ENCODE measurements at places on chromosomes 5 and 9. TPM values are rescaled to one million over a fixed set of nuclear protein-coding genes. Genes with fewer than 3 reads are reported as not detected.

NR2F1-AS1 gene
- 13.5 TPM for total RNA-seq

PCDHGC5 gene
- total RNA-seq = 5.9 TPM

PFN3 gene
- total RNA-seq = not detected

MZB1 gene
- not detected for total RNA-seq

NSD1 gene
- 41.2 TPM for total RNA-seq

SLC27A6 gene
- total RNA-seq = 33.7 TPM

IFNB1 gene
- total RNA-seq = not detected

QRFP gene
- not detected for total RNA-seq

MARCOL gene
- total RNA-seq = not detected

LRRC70 gene
- total RNA-seq = 4.8 TPM

MARVELD2 gene
- total RNA-seq = 0.84 TPM

DNA sequence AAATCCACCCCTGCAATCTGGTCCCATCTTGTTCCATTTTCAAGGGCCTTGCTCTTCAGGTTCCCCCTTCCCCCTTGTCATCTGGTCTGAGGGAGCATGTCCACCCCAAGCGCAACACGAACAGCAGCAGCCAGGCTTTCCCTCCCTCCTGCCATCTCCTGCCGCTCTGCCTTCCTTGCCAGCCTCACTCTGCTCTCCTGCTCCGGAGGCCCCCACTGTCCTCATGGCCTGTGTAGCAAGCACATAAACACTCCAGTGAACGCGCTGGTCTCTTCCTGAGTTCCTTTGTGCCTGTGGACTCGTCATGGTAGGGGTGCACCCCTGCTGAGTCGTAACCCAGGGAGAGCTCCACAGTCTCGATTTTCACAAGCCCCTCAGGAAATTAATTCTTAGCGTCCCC, 29.9 kb downstream of the TENT4A start:
- no peak overlapping the region for H3K4me3 ChIP-seq
- H3K27me3 ChIP-seq = no peaks in the 10 kb centered on the region
- DNase-seq = no peak
- no peak overlapping the region for H3K27ac ChIP-seq
- peaks cover 4% of the 10 kb centered on the region for H3K36me3 ChIP-seq

DNA sequence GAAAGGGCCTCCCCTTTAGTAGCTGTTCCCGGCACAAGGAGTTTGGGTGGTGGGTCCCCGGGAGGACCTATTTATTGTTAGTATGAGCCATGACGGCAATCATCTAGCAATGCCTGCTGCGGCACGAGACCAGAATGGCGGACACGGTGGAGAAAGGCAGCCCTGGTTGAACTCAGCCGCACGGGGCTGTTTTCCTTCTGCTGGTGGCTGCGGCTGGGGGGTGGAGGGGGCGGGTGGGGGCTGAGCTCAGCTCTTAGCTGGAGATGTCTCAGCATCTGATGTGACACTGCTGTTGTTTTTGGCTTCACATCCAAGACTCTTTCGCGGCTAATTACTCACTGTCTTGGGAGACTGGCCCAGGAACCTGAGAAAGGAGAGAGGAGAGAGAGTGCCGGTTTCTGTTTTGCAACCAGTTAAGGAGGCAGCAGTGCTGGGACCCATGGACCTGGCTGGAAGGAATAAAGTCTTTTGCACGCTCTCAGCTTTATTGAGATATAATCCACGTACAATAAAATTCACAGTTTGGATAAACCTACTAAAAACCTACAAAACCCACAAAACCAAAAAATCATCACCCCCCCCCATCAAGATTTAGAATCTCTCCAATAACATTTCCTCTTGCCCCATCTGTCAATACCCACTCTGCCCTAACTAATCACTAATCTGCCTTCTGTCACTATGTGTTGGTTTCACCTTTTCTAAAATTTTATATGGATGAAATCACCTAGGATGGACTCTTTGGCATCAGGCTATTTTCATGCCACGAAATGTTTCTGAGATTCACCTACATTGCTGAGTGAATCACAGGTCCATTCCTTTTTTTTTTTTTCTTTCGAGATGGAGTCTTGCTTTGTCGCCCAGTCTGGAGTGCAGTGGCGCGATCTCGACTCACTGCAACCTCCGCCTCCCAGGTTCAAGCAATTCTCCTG, 81.8 kb upstream of the NEURL1B start:
- peak; percentile 47 for DNase-seq
- H3K4me1 ChIP-seq = no peaks in the 10 kb centered on the region
- H3K27me3 ChIP-seq = no peaks in the 10 kb centered on the region
- H3K4me3 ChIP-seq = no peak overlapping the region
- no peak overlapping the region for H3K27ac ChIP-seq

GRCh38 chr5:179267071-179267670, 78.1 kb downstream of the ADAMTS2 start:
- no peaks in the 10 kb centered on the region for H3K36me3 ChIP-seq
- H3K4me1 ChIP-seq = no peaks in the 10 kb centered on the region
- no peak overlapping the region for H3K4me3 ChIP-seq
- peak overlapping the region; percentile 89 for H3K27ac ChIP-seq
- no peaks in the 10 kb centered on the region for H3K27me3 ChIP-seq

- no peaks in the 10 kb centered on the region for H3K27me3 ChIP-seq
- H3K36me3 ChIP-seq = no peaks in the 10 kb centered on the region
- H3K4me1 ChIP-seq = peaks cover 78% of the 10 kb centered on the region
- H3K4me3 ChIP-seq = no peak overlapping the region
- DNase-seq = peak; percentile 74
These were observed 10.4 kb downstream of the LRRC8A start for GRCh38 chr9:128892221-128892921.

GRCh38 chr9:108634672-108635462, 220.9 kb downstream of the ACTL7B start:
- no peak for DNase-seq
- no peaks in the 10 kb centered on the region for H3K36me3 ChIP-seq
- H3K4me1 ChIP-seq = no peaks in the 10 kb centered on the region
- H3K4me3 ChIP-seq = no peak overlapping the region

DNA sequence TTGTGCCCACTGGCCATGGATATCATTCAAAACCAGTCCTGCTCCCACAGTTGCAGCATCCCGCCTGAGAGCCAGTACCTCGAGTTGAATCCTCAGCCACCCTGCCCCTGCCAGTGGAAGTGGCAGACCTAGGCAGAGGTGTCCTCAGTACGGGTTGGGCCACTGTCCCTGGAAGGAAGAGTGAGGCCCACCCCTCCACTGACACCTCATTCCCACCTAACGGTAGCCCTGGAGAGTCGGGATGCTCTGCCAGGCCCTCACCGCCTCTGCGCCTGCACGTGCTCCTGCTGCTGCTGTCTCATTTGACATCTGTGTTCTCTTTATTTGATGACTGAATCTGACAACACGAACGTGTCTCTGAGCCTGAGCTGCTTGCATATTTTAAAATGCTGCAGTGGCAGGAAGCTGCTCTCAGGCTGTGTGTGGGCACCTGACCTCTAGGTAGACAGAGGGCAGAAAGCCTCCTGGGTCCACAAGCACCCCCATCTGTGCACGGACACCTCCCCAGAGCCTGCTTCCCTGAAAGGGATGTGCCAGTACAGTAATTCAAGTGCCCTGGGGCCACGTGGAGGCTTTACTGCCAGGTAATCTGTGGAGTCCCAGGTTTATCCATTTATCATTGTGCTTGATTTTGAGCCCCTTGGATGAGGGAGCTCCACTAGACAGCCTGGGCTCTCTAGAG, 194.7 kb downstream of the CACNA1B start:
- no peak for DNase-seq
- H3K4me1 ChIP-seq = no peaks in the 10 kb centered on the region
- no peak overlapping the region for H3K4me3 ChIP-seq

DNA sequence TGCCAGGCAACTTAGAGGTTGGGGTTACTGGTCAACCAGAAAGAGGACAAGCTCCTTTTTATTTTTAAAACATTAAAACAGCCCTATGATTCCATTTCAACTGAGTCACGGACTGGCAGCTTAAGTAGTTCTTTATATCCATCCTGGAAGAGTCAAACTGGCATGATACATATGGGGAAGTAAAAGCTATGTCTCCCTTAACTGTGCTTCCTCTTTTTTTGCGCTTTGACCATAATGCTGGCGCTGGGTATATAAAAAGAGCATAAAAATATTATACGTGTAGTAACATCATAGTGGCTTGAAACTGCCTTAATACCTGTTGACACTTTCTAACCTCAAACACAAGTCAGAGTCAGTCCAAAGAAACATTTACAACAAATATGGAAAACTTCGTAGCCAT, 274.4 kb downstream of the CSNK1G3 start:
- no peak for DNase-seq
- no peaks in the 10 kb centered on the region for H3K36me3 ChIP-seq
- H3K27me3 ChIP-seq = no peaks in the 10 kb centered on the region
- H3K4me3 ChIP-seq = no peak overlapping the region
- H3K27ac ChIP-seq = no peak overlapping the region

DNA sequence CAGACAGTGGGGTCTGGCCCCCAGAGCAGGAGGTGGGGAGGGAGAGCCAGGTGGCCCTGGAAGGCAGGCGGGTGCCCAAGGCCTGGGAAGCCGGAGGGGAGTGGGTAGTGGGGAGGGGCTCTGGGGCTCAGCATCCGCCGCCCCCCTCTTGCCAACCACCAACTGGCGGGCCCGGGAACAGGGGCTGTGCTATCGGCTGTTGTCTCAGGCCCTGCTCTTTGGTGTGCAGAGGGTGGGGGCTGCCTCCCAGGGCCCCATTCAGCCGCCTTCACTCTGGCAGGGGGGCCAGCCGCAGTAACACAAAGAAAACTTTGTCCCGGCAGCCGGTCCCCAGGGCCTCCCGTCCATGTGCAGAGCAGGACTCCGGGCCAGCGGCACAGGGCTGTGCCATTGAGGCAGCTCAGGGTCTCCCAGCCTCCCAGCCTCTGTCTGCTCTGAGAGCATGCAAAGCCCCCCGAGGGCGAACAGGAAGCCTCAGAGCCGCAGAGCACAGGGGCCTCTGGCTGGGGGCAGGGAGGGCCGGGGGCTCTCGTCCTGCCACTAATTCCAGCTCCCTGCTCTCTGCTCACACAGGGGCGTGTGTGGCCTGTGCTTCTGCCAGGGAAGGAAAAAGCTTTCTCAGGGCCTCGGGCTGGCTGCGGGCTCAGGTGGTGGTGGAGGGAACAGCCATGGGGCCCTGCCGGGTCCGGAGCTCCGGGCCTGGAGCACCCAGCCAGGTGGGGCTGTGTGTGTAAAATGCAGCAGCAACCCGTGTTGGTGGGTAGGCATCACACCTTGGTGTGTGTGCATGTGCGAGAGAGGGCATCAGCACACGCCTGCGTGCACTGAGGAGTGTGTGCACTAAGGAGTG, 54.2 kb upstream of the NOTCH1 start:
- H3K4me3 ChIP-seq = no peak overlapping the region
- no peaks in the 10 kb centered on the region for H3K36me3 ChIP-seq
- H3K27me3 ChIP-seq = no peaks in the 10 kb centered on the region

DNA sequence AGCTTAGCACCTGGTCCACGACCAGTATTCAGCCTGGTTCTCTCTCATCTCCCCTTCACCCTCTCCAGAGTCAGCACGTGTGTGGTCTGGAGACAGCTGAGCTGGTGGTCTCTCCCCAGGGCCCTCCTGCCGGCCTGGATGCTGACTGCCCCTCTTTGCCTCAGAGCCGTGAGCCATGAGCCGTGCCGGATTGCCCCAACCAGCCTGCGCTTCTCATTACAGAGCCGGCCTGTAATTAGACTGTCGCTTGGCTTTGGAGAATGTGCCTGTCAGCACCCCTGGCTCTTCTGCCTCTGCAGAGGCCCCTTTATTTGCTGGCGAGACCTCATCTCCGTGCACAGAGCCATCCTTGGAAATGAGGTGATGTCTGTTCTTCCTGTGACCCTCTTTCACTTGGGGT, 118.7 kb upstream of the BOD1 start:
- H3K27ac ChIP-seq = no peak overlapping the region
- no peaks in the 10 kb centered on the region for H3K4me1 ChIP-seq
- no peaks in the 10 kb centered on the region for H3K27me3 ChIP-seq
- no peak for DNase-seq
- H3K4me3 ChIP-seq = no peak overlapping the region

- DNase-seq = no peak
- H3K4me3 ChIP-seq = no peak overlapping the region
- H3K4me1 ChIP-seq = no peaks in the 10 kb centered on the region
- H3K27ac ChIP-seq = no peak overlapping the region
These were observed 229.5 kb downstream of the AP3B1 start for GRCh38 chr5:78064941-78065472.

GRCh38 chr5:60243713-60244112, 350.2 kb upstream of the PDE4D start:
- no peaks in the 10 kb centered on the region for H3K36me3 ChIP-seq
- H3K4me3 ChIP-seq = no peak overlapping the region
- H3K4me1 ChIP-seq = no peaks in the 10 kb centered on the region
- no peaks in the 10 kb centered on the region for H3K27me3 ChIP-seq

- DNase-seq = no peak
- no peak overlapping the region for H3K27ac ChIP-seq
- H3K4me1 ChIP-seq = peaks cover 50% of the 10 kb centered on the region
- no peaks in the 10 kb centered on the region for H3K36me3 ChIP-seq
- no peak overlapping the region for H3K4me3 ChIP-seq
These were observed 44.8 kb downstream of the PHF2 start for GRCh38 chr9:93620881-93621820.

GRCh38 chr5:170408226-170408625, 19.1 kb upstream of the KCNMB1 start:
- peaks cover 4% of the 10 kb centered on the region for H3K4me1 ChIP-seq
- no peaks in the 10 kb centered on the region for H3K36me3 ChIP-seq
- no peaks in the 10 kb centered on the region for H3K27me3 ChIP-seq
- no peak overlapping the region for H3K27ac ChIP-seq

- no peaks in the 10 kb centered on the region for H3K27me3 ChIP-seq
- DNase-seq = no peak
- no peak overlapping the region for H3K4me3 ChIP-seq
- H3K4me1 ChIP-seq = no peaks in the 10 kb centered on the region
These were observed 104.7 kb downstream of the CMYA5 start for GRCh38 chr5:79794347-79794746.

DNA sequence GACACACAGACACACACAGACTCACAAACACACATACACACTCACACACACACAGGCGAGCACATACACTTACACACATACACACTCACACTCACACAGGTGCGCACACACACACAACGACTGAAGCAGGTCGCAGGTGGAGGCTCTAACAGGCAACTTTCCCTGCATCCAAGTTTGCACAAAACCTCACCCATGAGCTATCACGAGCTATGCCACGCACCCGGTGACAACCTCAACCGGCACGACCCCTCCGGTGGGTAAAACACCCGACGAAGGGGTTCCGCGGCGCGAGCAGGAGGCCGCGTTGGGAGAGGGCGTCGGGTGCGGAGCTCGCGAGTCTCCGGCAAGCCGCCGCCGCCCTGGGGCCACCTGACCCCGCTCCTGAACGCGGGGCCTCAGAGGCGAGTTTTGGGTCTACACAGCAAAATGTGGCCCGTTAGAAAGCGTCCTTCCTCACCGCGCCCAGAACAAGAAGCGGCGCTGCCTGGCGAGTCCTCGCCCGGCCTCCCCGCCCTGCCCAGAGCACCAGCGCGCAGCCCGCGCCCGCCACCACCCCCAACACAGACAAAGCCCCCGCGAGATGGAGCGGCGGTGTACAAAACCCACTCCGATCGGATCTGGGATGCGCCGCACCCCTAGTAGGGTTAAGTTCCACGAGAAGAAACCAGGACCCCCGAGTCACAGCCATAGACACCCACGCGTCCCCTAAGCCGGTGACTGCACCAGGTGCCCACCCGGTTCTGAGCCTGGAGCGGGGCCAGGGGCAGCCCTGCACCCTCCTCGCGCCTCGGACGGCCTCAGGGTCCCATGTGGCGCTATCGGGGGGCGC, 665 bp downstream of the SLC6A3 start:
- H3K27ac ChIP-seq = no peak overlapping the region
- DNase-seq = no peak
- peak overlapping the region; percentile 24 for H3K4me3 ChIP-seq
- peaks cover 71% of the 10 kb centered on the region for H3K27me3 ChIP-seq
- no peaks in the 10 kb centered on the region for H3K36me3 ChIP-seq

GRCh38 chr9:89482056-89482851, 15.7 kb downstream of the SEMA4D start:
- peak overlapping the region; percentile 25 for H3K27ac ChIP-seq
- peaks cover 11% of the 10 kb centered on the region for H3K36me3 ChIP-seq
- DNase-seq = no peak
- H3K4me3 ChIP-seq = no peak overlapping the region
- no peaks in the 10 kb centered on the region for H3K27me3 ChIP-seq
